ENCODE measurements at places on chromosomes 5 and 9. TPM values are rescaled to one million over a fixed set of nuclear protein-coding genes. Genes with fewer than 3 reads are reported as not detected.

DNA sequence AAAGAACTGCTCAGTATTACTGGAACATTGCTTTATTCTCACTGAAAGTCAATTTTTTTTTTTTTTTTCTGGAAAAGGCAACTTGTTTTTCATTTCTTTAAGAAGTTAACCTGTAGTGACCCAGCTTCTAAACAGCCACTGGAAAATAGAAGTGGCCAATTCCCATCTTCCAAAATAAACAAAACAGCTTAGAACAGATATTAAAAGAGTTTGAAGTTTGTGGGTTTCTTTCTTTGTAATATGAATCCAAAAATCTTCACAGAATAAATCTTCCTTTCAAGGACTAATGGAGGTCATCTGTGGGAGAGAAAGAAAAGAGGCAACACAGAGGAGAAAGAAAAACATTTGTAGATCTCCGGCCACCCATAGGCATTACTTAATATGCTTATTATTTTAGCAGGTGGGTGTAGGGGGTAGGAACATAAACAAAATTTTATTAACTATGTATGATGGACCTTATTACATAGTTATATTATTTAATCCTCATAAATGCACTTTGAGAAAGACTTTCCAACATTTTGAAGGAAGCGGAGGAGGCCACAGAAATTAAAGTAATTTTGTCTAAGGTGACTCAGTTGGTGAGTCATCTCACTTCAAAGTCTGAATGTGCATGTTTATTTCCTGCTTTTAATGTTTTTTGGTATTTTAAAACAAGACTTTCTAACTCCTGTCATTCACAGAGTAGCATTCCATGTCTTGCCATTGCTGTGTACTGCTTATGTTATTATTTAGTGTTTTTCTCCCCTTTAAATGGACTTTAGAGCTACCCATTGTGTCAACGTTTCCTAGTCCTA, 1791.8 kb upstream of the WWC1 start:
- peaks cover 7% of the 10 kb centered on the region for H3K4me1 ChIP-seq
- no peaks in the 10 kb centered on the region for H3K27me3 ChIP-seq
- H3K27ac ChIP-seq, result no peak overlapping the region
- H3K36me3 ChIP-seq, result no peaks in the 10 kb centered on the region

DNA sequence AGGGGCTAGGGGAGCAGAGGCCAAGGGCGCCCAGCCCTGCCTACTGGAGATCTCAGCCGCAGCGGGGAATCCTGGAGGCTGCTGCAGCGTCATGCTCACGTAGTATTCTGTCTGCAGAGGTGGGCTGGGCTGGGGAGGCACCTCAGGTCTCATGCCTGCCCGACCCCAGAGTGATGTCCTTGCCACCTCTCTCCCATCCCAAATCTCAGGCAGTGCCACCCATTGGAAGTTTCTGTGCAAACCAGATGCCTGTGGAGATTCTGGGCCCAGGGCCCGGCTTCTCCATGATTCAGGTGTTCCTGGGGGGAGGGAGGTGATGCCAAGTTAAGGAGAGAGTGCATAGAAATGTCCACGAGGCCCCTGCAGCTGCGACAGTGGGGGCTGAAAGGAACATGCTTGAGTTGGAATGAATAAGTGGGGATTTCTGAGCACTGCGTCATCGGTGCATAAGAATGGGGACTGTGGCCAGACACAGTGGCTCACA, 72.0 kb downstream of the ANKRD33B start:
- no peak overlapping the region for H3K27ac ChIP-seq
- peaks cover 41% of the 10 kb centered on the region for H3K27me3 ChIP-seq
- no peak for DNase-seq
- no peaks in the 10 kb centered on the region for H3K4me1 ChIP-seq

DNA sequence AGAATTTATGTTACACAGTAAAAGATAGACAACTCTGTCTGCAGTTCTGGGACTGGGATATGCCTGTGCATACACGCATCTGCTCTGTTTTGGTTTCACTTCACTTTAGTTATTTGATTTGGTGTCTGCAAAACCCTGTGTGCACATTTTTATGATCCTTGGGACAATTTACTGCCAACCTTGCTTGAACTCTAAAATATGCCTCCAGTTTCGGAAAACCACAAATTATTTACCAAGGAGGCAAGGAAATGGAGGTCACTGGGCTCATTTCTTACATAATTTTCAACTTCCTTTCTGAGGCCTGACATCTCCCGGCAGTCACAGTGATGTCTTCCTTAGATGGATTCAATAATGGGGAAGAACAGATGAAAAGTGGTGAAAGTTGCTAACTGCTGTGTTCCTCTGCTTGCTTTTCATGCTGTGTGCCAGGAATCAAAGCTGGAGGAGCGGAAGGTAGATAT, 61.2 kb upstream of the TAF11L2 start:
- no peak overlapping the region for H3K4me3 ChIP-seq
- H3K36me3 ChIP-seq, result no peaks in the 10 kb centered on the region
- no peak for DNase-seq
- no peaks in the 10 kb centered on the region for H3K4me1 ChIP-seq
- H3K27ac ChIP-seq, result no peak overlapping the region
- no peaks in the 10 kb centered on the region for H3K27me3 ChIP-seq

- no peak for DNase-seq
- no peak overlapping the region for H3K27ac ChIP-seq
- no peak overlapping the region for H3K4me3 ChIP-seq
- H3K27me3 ChIP-seq, result peaks cover 74% of the 10 kb centered on the region
These were observed 1.8 kb upstream of the HMCN2 start for GRCh38 chr9:130263601-130264413.

GRCh38 chr5:106759581-106759980, 911.2 kb downstream of the EFNA5 start:
- H3K27ac ChIP-seq, result no peak overlapping the region
- H3K4me1 ChIP-seq, result peaks cover 7% of the 10 kb centered on the region
- H3K36me3 ChIP-seq, result no peaks in the 10 kb centered on the region
- DNase-seq, result no peak
- H3K27me3 ChIP-seq, result no peaks in the 10 kb centered on the region

DNA sequence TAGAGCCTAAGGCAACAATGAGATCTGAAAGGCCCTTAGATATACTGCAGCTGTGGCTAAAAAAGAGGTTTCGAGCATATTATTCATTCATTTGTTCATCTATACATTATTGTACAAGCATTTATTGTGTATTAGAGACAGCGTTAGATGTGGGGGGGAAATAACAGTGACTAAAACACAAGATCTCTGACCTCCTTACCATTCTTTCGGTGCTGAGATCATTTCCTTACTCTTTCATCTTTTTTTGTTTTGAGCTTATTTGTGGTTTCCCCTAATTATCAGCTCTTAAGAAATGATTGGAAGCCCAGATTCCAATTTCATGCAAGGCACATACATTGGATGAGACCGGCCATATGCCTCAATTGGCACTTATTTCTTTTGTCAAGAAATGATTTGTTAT, 113.2 kb downstream of the SEC61B start:
- no peak overlapping the region for H3K4me3 ChIP-seq
- H3K4me1 ChIP-seq, result no peaks in the 10 kb centered on the region
- DNase-seq, result no peak
- H3K36me3 ChIP-seq, result no peaks in the 10 kb centered on the region
- H3K27ac ChIP-seq, result no peak overlapping the region
- no peaks in the 10 kb centered on the region for H3K27me3 ChIP-seq

DNA sequence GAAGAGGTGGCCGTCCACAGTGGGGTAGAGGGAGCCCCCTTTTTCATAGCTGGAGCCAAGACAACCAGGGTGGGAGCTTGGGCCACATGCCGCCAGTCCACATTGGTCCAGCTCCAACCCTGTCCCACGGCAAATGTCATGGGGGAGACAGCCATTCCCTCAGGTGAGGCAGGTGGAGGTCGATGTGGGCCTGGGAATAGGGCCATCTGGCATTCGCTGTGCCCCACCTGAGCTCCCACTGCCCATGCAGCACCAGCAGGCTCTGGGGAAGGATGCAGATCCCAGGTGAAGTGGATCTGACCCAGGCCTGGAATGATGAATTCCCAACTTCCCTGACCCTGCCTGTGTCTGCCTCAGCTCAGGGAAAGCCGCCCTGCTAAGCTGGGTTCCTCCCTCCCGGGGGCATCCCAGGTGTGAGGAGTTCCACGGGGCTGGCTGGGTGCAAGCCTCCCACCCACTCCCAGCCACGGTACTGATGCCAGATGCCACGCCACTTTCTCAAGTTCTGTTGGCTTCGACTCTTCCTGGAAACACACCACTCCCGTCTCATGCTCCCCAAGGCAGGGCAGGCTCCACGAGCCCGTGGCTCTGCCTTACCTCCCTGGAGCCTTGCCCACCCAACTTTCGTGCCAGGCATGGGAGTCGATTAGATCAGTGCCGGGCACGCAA, 25.2 kb upstream of the FCN2 start:
- no peak overlapping the region for H3K27ac ChIP-seq
- peaks cover 30% of the 10 kb centered on the region for H3K27me3 ChIP-seq
- no peak overlapping the region for H3K4me3 ChIP-seq
- no peak for DNase-seq
- H3K4me1 ChIP-seq, result no peaks in the 10 kb centered on the region
- no peaks in the 10 kb centered on the region for H3K36me3 ChIP-seq

- peaks cover 23% of the 10 kb centered on the region for H3K4me1 ChIP-seq
- peaks cover 21% of the 10 kb centered on the region for H3K27me3 ChIP-seq
- no peak for DNase-seq
These were observed 2.4 kb upstream of the ZSWIM6 start for GRCh38 chr5:61329550-61330128.

- no peak overlapping the region for H3K27ac ChIP-seq
- H3K4me3 ChIP-seq, result no peak overlapping the region
- no peaks in the 10 kb centered on the region for H3K27me3 ChIP-seq
These were observed 16.7 kb downstream of the CDKN2AIPNL start for GRCh38 chr5:134394932-134395331.

- peaks cover 18% of the 10 kb centered on the region for H3K4me1 ChIP-seq
- no peaks in the 10 kb centered on the region for H3K36me3 ChIP-seq
- no peak for DNase-seq
- no peak overlapping the region for H3K4me3 ChIP-seq
These were observed 3.7 kb upstream of the PCDH1 start for GRCh38 chr5:141881886-141882285.

- no peak overlapping the region for H3K4me3 ChIP-seq
- H3K4me1 ChIP-seq, result peaks cover 19% of the 10 kb centered on the region
- peak overlapping the region; percentile 6 for H3K27ac ChIP-seq
- peaks cover 7% of the 10 kb centered on the region for H3K27me3 ChIP-seq
- no peak for DNase-seq
These were observed 28.4 kb upstream of the TLE1 start for GRCh38 chr9:81717747-81718077.

GRCh38 chr5:53323943-53324642, 156.3 kb upstream of the FST start:
- no peaks in the 10 kb centered on the region for H3K27me3 ChIP-seq
- H3K36me3 ChIP-seq, result no peaks in the 10 kb centered on the region
- no peaks in the 10 kb centered on the region for H3K4me1 ChIP-seq
- H3K27ac ChIP-seq, result no peak overlapping the region
- H3K4me3 ChIP-seq, result no peak overlapping the region
- DNase-seq, result no peak

- H3K27me3 ChIP-seq, result no peaks in the 10 kb centered on the region
- no peaks in the 10 kb centered on the region for H3K36me3 ChIP-seq
- H3K4me1 ChIP-seq, result no peaks in the 10 kb centered on the region
- no peak for DNase-seq
- no peak overlapping the region for H3K27ac ChIP-seq
- no peak overlapping the region for H3K4me3 ChIP-seq
These were observed 912.3 kb downstream of the TAF11L14 start for GRCh38 chr5:18546591-18546990.

GRCh38 chr9:131405858-131406537, 12.1 kb downstream of the PRRC2B start:
- H3K27me3 ChIP-seq, result no peaks in the 10 kb centered on the region
- peaks cover 71% of the 10 kb centered on the region for H3K4me1 ChIP-seq
- peak overlapping the region; percentile 5 for H3K4me3 ChIP-seq
- H3K27ac ChIP-seq, result peak overlapping the region; percentile 92

GRCh38 chr9:85246541-85246940, 495.2 kb downstream of the AGTPBP1 start:
- H3K27me3 ChIP-seq, result no peaks in the 10 kb centered on the region
- peaks cover 20% of the 10 kb centered on the region for H3K4me1 ChIP-seq
- H3K36me3 ChIP-seq, result no peaks in the 10 kb centered on the region

- no peak for DNase-seq
- peaks cover 15% of the 10 kb centered on the region for H3K4me1 ChIP-seq
- H3K4me3 ChIP-seq, result no peak overlapping the region
- no peak overlapping the region for H3K27ac ChIP-seq
These were observed 3.2 kb upstream of the C5orf63 start for GRCh38 chr5:127076315-127077129.

DNA sequence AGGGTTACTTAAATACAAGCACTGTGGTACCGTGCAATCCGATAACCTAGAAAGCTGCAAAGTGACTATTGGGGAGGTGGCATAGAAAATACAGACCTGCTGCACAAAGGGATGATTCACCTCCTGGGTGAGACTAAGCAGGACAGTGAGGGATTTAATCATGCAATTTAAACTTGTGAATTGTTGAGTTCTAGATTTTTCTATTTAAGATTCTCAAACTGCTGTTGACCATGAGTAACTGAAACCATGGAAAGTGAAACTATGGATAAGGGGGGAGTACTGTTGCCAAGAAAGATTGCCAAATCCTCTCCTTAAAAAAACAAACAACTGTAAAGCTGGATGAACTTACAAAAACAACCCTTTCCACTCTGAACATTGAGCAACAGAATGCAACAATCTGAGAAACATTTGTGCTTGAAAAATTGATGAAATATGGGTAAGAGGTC, 61.5 kb upstream of the NUDT12 start:
- H3K36me3 ChIP-seq, result no peaks in the 10 kb centered on the region
- DNase-seq, result no peak
- no peak overlapping the region for H3K27ac ChIP-seq
- no peak overlapping the region for H3K4me3 ChIP-seq

GRCh38 chr5:69019668-69020375, 74.0 kb upstream of the SLC30A5 start:
- no peak overlapping the region for H3K4me3 ChIP-seq
- H3K27me3 ChIP-seq, result no peaks in the 10 kb centered on the region
- no peaks in the 10 kb centered on the region for H3K36me3 ChIP-seq
- no peak for DNase-seq
- H3K27ac ChIP-seq, result no peak overlapping the region

- DNase-seq, result no peak
- peaks cover 6% of the 10 kb centered on the region for H3K4me1 ChIP-seq
- peaks cover 45% of the 10 kb centered on the region for H3K27me3 ChIP-seq
These were observed 169.6 kb upstream of the SMIM23 start for GRCh38 chr5:171615705-171616640.

GRCh38 chr5:36882250-36882649, 5.7 kb downstream of the NIPBL start:
- H3K4me1 ChIP-seq, result peaks cover 28% of the 10 kb centered on the region
- DNase-seq, result no peak
- no peak overlapping the region for H3K27ac ChIP-seq
- H3K36me3 ChIP-seq, result peaks cover 6% of the 10 kb centered on the region

GRCh38 chr9:22244139-22245011, 202.2 kb upstream of the DMRTA1 start:
- H3K36me3 ChIP-seq, result no peaks in the 10 kb centered on the region
- no peak for DNase-seq
- peaks cover 1% of the 10 kb centered on the region for H3K4me1 ChIP-seq
- peaks cover 14% of the 10 kb centered on the region for H3K27me3 ChIP-seq
- no peak overlapping the region for H3K4me3 ChIP-seq

- H3K4me1 ChIP-seq, result peaks cover 23% of the 10 kb centered on the region
- no peak overlapping the region for H3K4me3 ChIP-seq
- peaks cover 3% of the 10 kb centered on the region for H3K36me3 ChIP-seq
- no peak for DNase-seq
- peak overlapping the region; percentile 71 for H3K27ac ChIP-seq
These were observed 4.7 kb downstream of the SPTAN1 start for GRCh38 chr9:128556926-128557634.

ENTREP1 gene
- 3.7 TPM for total RNA-seq

COL23A1 gene
- total RNA-seq, result 0.36 TPM

ATOX1 gene
- total RNA-seq, result 108 TPM

PCDHB4 gene
- total RNA-seq, result 4.4 TPM

GTF3C5 gene
- total RNA-seq, result 91.6 TPM

SPATA31A3 gene
- total RNA-seq, result not detected

AGXT2 gene
- not detected for total RNA-seq
